ENCODE measurements at places on chromosomes 1 and 21.

GRCh38 chr1:98103617-98104285 lies 182.9 kb upstream of the DPYD start:
- DNase-seq, result no peak

DNA sequence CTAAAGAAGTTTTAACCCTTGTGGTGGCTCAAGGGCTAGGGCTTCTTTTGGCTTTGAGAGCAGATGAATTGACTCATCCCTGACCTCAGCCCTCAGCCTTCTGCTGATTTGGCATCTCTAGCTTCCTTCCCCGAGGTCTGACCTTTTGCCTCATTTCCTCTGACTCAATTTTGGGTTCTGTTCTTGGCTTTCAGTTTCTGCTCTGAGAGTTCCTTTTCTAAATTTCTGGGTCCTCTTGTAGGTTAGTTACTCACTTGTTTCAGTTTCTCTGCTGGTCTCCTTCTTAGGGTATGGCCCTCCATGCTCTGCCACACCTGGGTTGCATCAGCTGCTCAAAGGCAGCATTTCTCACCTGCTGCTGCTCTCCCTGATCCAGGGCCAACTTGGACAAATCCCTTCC lies 19.4 kb downstream of the PDE4B start:
- DNase-seq, result peak; percentile 74

DNA sequence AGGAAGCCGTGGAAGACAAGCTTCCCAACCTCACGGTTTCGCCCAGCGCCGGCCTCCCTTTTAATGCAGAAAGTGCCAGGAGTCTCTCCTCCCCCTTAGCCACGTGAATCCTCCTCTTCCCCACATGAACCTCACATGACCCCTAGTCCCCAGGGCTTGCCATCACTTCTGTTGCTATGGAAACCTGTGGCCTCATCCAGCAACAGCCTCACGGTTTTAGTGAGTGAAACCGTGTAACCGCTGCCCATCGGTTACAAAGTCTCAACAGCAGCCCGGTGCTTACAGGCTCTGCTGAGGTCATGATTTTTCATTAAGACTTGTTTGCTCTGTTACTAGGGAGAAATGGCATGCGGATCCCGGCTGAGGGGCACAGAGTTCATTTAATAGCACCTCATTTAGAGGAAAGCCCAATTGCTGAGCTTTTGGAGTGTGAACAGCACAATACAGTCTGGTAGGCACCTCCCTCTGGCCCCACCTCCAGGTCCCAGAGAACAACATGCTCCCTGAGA lies 143.2 kb upstream of the BACE2 start:
- no peak for DNase-seq

DNA sequence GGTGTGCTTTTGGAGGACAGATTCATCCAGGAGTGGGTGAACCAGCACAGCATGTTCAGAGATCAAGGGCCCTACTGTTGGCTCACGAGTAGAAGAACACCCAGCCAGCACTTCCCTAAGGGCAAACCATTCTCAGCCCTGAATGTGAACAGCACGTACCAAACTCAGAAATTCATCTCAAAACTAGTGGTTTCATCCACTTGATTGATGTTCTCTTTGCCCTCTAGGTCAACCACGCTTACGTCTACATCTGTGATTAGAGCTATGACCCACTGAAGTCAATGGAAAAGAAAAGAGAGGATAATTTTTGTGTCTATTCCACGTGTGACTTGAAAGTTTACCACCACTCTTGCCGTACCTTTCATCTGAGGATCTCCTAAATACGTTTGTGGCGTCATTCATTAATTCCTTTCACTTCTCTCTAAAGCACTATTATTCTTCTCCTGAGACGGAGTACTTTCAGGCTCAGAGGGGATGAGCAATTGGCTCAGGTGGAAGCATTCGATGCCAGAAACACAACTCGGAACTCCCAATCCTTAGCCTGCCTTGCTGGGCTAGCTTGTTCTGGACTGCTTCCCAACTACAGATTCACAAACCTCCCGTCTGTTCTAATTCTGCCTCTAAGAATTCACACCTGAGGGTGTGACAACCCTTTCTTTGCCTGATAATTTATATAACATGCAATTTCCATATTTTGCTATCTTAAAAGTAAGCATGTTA lies 57.3 kb upstream of the HIVEP3 start:
- DNase-seq, result no peak

DNA sequence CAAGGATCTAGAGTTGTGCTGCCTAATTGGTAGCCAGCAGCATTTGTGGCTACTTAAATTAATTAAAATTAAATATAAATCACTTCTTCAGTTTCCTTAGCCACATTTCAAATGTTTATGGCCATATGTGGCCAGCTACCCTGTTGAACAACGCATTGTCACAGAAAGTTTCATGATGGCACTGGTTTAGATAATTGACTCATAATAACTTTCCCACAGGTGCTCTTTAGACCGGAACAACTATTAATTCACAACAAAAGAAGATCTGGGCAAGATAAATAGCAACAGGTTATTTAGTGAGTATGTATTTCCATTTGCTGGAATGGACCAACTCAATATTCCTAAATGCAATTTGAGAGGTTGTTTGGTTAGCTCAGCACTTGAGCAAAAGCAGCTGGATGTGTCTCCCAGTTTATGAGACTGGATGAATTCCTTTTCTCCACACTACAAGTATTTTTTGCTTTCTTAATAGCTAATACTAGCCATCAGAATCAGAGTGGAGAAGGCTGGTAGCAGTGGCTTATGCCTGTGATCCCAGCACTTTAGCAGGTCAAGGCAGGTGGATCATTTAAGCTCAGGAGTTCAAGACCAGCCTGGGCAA lies 3.7 kb upstream of the AMIGO1 start:
- no peak for DNase-seq

DNA sequence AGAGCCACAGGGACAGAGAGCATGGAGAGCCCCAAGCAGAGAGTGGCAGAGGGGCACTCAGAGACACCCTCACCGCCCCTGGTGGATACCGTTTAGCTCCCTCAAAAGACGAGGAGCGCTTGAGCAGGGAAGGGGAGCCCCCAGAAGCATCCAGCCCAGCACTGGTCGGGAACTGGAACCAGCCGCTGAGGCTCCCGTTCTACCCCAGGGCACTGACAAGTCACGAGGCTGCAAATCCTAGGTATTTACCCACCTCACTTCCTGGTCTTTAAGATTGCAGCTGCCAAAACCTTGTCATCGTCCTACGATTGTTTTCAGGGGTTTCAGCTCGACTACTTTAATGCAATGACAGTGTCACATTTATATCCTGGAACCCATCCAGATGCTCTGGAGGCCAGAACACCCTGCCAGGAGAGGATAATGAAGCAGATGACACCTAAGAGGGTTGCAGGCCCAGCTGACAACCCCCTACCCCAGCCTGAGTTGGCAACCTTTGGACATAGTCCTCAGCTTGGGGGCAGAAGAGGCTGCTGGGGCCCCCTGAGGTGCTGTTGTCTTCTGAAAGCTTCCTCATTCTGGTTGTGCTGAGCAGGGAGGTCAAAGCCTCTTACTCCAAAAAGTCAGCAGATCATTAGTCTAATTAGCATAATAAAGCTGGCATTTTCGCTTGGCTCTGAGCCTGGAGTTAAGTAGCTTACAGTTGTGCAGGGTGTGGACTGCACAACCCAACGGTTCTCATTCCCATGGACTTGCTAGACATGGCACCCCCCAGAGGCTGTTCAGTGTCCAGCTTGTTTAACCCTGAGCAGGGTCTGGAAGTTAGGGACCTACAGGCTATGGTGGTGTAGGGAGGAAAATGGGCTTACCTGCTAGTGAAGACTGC lies 20.6 kb upstream of the BACE2 start:
- DNase-seq, result no peak

GRCh38 chr21:34017039-34017961 lies 56.1 kb upstream of the MRPS6 start:
- DNase-seq, result no peak

- DNase-seq, result no peak
Measured at GRCh38 chr1:88784551-88784950, 100.5 kb downstream of the PKN2 start.

DNA sequence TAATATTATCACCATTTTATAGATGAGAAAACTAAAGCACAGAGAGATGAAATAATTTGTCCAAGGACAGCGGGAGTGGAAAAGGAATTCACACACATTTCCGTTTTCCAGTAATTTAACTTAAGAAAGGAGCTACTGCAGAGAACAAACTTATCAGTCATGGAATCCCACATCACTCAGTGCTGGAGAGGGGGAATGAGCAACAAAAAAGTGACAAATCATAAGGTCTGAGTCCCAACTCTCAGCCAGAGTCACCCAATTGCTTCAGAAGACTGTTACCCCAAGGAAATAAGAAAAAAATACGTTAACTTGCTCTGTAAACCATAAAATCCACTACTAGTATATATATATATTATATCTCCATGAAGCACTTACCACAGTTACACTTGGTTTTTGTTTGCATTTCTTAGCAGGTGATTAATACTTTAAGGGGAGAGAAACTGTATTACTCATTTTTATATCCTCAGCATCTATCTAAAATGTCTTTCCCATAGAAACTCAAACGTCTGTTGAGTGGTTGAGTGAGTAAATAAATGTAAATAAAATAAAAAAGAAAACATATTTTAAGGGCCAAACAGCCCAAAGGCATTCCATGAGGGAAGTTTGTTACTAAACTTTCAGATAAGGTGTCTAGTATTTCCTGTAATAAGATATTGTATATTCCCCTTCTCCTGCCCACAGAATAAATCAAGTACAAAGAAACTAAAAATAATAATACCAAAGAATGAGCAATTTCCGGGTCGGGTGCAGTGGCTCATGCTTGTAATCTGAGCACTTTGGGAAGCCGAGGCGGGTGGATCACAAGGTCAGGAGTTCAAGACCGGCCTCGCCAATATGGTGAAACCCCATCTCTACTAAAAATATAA lies 76.8 kb downstream of the SLC45A1 start:
- DNase-seq, result peak; percentile 82

DNA sequence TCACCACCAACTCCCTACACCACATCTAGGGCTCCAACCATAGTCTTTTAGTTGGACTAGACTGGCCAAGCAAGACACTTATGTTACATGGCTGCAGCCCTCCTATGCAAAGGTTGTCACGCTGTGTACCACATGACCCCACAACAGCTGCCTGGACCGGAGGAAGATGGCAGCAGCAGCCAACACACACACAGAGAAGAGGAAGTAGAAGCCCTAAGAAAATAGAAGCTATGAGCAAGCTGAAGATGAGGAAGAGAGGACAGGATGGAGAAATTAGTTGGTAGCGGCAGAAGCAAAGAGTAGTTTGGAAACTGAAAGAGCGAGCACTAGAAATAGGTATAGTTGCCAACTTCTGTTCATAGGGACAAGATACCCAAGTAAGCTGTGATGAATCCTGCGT lies 60.8 kb upstream of the RALGPS2 start:
- no peak for DNase-seq

GRCh38 chr1:55337801-55338447 lies 122.8 kb upstream of the USP24 start:
- peak; percentile 32 for DNase-seq

GRCh38 chr1:53057127-53057526 lies 4.9 kb upstream of the PODN start:
- no peak for DNase-seq

DNA sequence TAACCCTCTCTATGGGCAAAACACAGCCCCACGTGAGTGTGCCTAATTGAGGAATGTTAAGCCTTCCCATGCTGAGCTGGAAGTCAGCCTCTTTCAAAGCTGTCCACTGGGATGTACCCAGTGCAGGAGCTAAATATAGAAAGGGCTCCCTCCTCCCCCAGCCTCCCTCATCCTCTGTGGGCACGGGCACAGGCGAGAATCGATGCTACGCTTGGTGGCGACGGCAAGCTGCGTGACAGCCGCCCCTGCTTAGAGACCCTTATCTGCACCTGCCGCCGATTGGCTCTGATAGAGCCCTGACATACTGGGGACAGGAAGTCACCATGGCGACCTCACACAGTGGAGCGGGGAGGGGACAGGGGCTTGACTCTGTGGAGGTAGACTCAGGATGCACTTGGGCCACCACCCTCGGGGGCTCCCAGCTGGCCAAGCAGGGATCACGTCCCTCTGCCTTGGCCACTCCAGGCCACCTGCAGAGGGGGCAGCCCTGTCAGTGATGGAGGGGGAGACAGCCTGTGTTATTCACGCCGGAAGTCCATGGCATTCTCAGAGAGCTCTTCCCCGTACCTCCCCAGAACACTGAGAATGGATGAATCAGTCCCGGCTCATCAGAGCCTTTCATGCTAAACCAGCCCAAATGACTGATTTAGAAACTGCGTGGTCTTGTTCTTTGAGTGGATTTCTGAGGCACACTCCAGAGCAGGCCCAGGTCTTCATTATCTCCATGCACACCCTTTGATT lies 84.8 kb downstream of the KCND3 start:
- DNase-seq, result peak; percentile 24

DNA sequence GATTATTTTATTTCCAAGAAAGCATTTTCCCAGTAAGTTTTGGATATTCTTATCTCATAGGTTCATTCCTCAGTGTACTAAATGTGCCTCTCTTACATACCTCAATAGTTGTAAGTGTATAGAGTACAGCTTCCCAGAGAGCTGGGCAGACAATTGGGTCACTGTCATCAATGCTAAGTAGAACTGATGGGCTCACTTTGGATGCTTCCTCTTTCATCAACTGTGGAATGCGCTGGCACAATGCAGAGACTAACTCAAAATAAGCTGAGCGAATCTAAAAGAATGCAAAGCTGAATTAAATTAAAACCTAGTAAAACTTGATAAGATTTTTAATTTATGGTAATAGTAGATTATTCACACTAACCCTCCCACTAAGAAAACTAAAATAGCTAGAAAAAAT lies 21.5 kb downstream of the LTN1 start:
- DNase-seq, result no peak

DNA sequence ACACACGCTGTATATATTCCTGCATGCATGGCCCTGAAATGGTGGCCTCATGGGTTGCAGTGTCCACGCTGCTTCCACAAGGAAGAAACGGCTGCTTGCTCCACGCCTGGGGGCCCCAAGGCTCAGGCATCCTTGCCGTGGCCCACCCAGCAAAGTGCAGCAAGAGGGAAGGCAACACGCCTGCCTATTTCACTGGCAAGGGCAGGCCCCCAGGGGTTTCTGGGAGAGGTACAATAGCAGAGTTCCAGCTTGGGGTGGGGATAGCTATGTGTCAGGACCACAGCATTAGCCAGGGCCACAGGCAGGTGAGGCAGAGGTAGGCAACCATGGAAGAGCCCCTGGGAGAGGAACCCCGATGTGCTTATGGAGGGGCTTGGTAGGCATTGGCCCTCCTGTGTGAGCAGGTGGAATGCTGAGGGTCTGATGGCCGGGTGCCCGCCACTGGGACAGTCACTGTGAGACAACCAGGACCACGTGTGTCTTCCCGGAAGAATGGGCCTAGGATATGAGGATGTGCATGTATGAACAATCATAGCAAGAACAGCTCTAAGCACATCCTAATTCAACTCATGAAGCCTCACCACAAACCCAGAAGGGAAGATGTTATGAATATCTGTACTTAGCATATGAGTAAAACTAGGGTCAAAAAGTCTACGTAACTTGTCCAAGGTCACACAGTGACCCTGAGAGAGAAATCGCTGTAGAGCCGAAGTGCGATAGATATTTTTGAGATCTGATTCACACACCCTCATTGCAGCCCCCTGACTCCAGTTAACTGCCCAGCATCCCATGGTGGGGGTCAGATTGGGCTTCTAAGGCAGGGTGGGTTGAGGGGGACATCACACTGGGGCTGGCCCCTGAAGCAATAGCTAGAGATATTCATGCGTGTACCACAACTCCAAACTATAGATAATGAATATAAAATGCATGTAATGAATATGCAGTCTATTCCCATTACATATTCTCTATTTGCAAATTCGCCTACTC lies 11.8 kb downstream of the TFF2 start:
- DNase-seq, result no peak

- peak; percentile 56 for DNase-seq
Measured at GRCh38 chr1:154861607-154862094, 8.4 kb downstream of the KCNN3 start.

GRCh38 chr1:23966973-23967493 lies 7.4 kb downstream of the PNRC2 start:
- no peak for DNase-seq
